ENCODE measurements at places on chromosomes 1 and 21.

GRCh38 chr21:15660423-15660804 lies 69.4 kb upstream of the USP25 start:
- no peak for DNase-seq

- DNase-seq, result no peak
Measured at GRCh38 chr21:29250636-29251035, 48.1 kb upstream of the BACH1 start.

- DNase-seq, result no peak
Measured at GRCh38 chr21:15617964-15618363, 111.8 kb upstream of the USP25 start.

- DNase-seq, result no peak
Measured at GRCh38 chr1:20983297-20983889, 193.3 kb downstream of the EIF4G3 start.

DNA sequence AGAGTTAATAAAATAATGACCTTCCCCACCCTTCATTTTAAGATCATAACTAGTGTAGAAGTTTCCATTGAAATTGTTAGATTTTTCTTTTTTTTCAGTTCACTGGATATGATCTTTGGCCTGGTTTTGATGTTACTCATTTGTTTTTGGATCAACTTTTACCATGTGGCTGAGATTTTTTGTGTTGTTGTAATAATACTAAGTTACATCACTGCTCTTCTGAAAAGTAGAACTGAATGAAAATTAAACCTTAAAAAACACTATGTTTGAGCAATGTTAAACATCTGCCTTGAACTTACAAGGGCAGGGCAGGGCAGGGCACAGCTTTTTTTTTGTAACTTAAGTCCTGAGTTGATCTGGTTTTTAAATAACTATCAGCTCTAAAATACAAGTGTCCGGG lies 204.8 kb upstream of the ADAMTS5 start:
- DNase-seq, result no peak

- DNase-seq, result no peak
Measured at GRCh38 chr1:54766726-54767125, 2.4 kb upstream of the PARS2 start.

DNA sequence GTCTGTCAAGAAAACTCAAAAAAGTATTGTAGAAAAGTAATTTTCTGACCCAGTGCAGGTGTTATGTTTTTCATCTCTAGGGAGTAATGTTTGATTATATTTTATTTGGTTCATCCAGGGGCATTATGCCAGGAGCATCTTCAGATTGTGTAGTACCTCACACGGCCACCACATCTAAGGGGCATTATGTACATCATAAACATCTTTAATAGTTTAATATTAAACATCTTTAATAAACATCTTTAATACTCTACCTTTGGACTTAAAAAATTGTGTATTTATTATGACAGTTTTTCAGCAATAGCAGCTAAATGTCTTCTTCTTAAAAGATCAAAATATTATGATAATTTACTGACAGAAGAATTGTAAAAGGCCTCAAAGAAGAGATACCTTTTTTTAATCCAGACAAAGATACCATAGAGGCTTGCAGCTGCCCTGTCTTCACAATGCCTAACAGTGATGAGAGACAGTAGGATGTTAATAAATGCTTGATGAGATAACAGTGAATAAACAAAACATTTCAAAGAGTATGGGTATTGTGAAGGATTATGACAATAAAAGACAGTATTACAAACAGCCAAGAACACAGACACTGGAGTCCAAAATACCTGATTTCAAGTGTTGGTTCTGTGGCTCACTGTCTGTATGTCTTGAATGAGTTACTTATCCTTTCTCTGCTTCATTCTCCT lies 240.9 kb upstream of the ADGRL2 start:
- DNase-seq, result no peak

DNA sequence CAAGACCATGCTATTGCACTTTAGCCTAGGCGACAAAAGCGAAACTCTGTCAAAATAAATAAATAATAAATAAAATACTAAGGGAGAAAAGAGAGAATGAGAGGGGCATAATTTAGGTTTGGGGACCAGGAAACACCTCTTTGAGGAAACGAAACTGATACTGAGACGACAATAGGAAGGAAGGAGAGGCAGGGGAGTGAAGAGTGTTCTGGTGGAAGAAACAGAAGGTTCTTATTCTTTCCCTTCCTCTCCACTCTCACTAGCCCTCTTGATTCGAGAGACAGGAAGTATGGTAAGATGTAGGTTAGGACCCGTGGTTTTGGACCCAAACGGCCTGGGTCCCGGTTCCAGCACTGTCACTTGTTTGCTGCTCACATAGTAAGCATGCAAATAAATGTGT lies 1.6 kb upstream of the NKAIN1 start:
- DNase-seq, result no peak

- no peak for DNase-seq
Measured at GRCh38 chr1:98386675-98387440, 274.7 kb upstream of the SNX7 start.

DNA sequence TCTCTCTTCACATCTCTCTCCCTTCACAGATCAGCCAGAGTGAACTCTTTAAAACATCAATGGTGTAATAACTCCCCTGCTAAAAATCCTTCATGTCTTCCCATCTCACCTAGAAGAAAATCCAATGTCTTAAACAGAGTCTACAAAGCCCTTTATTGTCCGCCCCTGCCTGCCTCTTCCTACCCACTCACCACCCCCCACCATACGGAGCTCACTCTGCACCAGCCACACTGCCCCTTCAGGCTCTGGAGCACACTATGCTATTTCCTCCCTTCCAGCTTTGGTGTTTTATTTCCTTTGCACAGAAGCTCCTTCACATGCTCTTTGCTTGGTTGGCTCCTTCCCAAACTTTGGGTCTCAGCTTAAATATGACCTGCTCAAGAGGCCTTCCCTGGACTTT lies 10.2 kb downstream of the CAMK1G start:
- DNase-seq, result no peak

GRCh38 chr1:229378586-229379367 lies 35.9 kb upstream of the CCSAP start:
- no peak for DNase-seq
